ENCODE measurements at places on chromosomes 5 and 9.
A peak's percentile ranks its signal among the peaks of the same experiment; 100 is the strongest.

GRCh38 chr5:58868931-58869330 is 286.1 kb downstream of the RAB3C start:
- no peak for DNase-seq

GRCh38 chr5:106311230-106311915 is 1359.4 kb downstream of the EFNA5 start:
- DNase-seq = no peak

GRCh38 chr5:6827526-6828219 is 114.4 kb downstream of the TENT4A start:
- DNase-seq = peak; percentile 49

DNA sequence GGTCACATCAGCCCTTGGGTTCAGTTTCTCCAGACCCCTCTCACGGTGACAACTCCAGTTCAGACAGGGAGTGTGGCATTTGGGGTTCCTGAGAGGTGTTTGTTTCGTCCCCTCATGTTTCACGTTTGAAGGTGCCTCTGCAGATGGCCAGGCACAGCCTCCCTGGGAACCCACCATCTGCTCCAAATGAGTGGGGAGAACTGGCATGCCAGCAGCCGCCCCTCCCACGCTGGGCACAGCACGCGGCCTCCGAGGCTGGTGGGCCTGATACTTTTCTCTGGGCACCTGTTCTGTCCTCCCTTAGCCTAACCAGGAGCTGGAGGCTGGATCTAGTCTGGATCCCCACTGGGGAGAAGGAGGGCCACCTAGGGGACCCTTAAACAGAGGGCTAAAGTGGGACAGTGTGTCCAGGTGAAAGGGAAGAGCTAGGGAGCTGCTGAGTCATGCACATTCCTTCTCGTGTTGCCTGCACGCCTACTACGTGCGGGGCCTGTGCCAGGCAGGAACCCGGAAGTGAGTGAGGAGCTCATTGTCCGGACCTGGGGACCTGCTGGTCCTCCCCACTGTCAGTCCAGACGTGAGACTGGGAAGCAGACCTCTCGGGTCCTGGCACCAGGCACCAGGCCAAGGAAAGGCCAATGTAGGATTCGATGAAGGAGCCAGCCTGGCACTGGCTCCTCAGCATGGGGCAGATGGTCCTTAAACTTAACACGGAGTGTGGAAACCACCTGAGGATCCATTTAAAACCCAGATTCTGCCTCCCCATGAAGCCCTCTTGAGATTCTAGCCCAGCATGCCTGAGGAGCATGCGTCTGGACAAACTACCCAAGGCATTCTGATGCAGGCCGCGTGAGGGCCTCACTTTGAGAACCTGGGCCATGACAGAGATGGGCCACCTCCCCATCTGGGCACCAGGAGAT is 11.7 kb downstream of the DNM1 start:
- DNase-seq = no peak

- no peak for DNase-seq
These were observed 881.4 kb downstream of the DNAH5 start for GRCh38 chr5:13063088-13063487.

DNA sequence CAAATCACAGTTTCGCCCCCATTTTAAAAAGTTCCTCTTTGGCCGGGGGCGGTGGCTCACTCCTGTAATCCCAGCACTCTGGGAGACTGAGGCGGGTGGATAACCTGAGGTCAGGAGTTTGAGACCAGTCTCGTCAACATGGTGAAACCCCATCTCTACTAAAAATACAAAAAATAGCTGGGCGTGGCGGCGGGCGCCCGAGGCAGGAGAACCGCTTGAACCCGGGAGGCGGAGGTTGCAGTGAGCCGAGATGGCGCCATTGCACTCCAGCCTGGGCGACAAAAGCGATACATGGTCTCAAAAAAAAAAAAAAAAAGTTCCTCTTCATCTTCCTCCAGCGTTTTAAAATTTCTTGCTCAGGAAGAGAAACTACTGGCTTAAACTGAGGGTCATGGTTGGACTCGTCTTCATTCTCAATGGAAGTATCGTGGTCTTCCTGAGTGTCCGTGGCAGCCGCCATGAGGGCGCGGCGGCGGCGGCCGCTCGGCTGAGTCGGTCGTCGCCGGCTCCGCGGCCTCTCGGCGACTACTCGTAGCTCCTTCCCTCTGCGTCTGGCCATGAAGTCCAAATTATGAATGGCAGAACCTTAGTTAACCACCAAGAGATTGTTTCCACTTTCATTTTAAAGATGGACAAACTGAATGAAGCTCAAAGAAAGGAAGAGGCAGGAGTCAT is 92.1 kb upstream of the NR5A1 start:
- no peak for DNase-seq

DNA sequence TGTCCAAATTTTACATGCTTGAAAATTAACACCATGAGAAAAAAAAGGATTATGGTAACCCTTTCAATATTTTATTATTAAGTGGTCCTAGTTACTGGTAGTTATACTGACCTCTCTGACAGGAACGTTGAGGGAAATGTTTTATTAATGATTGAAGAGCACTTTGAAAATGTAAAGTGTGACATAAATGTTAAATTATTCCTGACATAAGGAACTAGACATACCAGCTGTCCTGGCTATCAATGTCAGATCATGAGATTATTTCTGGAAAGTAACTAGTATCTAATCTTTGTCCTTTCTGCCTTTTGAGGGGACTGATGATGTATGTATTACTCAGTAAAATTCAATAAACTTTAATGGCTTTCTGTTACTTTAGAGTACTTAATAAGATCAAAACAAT is 1538.5 kb upstream of the CDH6 start:
- no peak for DNase-seq

DNA sequence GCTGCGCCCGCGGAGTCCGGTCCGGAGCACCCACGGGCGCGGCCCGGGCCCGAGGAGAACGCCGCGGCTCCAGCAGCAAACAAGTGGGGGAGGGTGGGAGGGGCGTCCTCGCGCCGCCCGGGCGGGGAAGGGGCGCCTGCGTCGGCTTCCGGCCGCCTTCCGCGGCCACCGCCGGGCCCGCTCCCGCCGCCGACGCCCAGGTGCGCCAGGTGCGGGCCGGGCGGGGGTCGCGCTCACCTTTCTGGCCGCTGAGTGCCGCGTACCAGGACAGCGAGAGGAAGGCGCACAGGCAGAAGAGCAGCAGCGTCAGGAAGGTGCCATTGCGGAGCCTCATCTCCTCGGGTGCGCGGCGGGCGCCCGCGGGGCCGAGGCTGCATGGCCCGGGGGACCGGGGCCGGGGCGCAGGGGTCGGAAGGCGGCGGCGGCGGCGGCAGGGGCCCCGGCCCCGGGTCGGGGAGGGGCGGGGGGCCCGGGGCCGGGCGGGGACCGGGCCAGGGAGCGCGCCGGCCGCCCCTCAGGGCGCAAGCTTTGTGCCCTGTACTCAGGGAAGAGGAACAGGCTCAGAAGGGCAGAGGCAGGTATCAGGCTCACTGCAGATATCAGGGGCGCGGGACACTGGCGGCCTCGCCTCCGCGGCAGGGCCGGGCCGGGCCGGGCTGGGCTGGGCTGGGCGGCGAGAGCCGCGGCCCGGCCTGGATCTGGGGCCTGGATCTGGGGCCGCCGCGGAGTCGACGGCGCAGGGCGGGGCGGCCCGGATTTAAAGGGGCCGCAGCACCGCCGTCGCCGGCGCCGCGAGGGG is at the start of gene MGAT4B:
MGAT4B (minus strand) TSS at position 617 of the 799 bp plus-strand sequence; CDS start at position 334, 283 bp downstream.
- peak; percentile 73 for DNase-seq

- no peak for DNase-seq
These were observed 29.0 kb downstream of the ADRB2 start for GRCh38 chr5:148855249-148856008.

- peak; percentile 31 for DNase-seq
These were observed 40.4 kb upstream of the SYNPO start for GRCh38 chr5:150599917-150600511.

DNA sequence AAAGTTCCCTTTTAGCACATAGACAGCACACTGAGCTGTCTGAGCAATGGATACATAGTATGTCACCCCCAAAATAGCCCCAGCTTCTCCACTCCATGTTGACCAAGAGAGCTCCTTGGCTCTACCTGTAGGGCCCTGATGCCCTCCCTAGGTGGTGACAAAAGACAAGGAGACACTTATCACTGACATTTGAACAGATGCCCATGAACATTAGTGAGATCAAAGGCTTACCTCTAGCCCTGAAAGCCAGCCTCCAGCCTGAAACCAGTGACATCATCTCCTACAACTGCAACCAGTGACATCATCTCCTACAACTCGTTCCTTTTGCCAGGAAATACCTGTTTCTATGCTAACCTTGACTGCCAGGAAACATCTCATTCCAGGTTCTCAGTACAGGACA is 122.7 kb downstream of the FSTL4 start:
- DNase-seq = no peak

GRCh38 chr9:89808076-89808755 is 203.4 kb downstream of the GADD45G start:
- DNase-seq = no peak

DNA sequence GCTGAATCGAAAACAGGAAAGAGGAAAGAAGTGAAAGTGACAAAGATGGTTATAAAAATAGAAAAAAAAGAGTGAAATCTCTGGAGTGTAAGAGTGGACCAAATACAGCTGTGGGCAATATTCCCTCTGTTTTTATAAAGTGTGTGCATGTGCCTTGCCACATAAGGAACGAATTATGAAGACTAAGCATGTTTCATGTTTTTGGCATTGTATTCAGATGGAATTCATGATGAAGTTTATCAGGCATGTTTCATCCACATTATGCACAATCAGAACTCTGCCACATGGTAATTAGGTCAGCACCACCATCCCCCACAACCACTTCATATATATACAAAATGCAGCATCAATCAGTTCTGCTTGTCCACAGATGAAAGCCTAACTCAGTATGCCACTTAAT is 348.0 kb downstream of the ZNF608 start:
- DNase-seq = no peak

- DNase-seq = no peak
These were observed 47.2 kb downstream of the F2R start for GRCh38 chr5:76763136-76763535.

DNA sequence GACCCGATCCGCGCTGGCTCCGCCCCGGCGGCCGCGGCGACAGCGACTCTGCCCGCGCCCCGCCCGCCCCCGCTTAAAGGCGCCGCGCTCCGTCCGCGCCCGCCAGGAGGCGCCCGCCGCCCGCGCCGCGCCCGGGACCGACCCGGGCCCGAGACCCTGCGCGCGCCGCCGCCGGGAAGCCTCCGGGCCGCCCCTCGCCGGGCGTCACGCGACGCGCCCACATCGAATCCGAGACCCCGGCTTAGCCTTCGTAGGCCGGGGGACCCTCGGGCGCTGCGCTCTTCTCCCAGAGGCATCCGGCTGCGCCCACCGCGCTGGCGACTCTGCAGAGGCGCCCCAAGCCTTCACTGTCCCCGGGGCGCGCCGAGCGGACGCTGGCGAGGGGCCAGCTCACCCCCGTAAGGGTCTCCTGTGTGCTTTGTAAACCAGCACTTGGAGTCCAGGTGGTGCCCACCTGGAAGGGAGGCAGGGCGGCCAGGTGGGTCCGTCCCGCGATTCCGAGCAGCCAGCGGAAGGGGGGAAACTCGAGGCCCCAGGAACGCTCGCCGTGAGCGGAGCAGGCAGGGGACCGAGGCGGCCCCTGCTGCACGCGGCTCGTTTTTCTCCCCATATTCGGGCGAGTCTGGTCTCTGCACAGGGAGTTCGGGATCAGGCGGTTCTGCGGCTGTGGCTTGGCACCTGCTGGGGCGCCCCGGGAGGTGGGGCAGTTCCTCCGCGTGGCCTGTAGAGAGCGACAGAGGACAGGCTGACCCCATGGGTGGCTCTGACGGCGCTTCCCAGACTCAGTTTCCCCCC is 423 bp upstream of the ABCA2 start:
- peak; percentile 50 for DNase-seq

DNA sequence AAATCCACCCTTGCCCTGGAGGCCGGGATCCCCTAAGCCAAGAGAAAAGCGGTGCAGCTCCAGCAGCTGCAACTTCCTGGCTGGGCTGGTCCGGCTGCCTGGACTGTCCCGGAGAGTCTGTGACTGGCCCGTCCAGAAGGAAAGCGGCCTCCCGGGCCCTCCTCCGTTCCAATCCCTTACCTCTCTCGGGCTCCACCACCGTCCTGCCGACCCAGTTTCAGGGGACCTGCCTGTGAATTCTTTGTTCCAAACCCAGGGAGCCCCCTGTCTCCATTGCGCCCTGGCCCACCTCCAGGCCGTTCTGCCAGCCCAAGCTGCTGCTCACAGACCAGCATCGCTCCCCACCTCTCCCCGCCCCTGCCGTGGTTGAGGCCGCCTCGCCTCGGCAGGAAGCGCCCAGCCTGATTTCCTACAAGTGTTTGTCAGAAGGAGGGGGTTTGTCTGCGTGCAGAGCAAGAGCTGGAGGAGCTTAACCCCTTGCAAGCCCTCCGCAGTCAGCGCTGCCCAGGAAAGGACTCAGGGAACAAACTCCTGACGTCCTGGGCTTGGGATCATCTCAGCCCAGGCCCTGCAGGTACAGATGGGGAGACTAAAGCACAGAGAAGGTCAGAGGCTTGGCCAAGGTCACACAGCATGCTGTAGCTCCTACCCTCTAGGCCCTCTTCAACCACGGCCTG is at the start of gene AKNA:
AKNA (minus strand) TSS at position 303 of the 677 bp plus-strand sequence. CDS start 6,649 bp downstream, outside the sequence.
- no peak for DNase-seq

DNA sequence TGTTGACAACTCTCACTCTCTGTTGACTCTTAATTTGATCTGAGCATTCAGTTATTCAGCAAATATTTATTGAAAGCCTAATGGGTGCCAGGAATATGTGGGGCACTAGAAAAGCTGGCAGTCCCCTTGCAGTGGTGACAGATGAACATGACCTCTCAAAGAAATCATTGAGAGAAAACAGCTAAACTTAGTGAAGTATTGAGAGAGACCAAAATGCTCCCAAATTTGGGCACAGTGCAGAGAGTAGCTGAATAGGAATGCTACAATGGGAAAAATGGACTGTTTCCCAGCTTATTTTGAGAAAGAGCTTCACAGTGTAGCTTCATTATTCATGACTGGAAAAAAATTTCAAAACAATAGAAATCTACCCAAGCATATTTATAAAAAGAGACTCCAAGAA is 257.9 kb downstream of the SGCD start:
- no peak for DNase-seq

GRCh38 chr9:99030610-99031109 is 74.3 kb upstream of the TGFBR1 start:
- no peak for DNase-seq

GRCh38 chr9:123131993-123132392 is 98.5 kb downstream of the GPR21 start:
- no peak for DNase-seq

- no peak for DNase-seq
These were observed 70.3 kb downstream of the BARX1 start for GRCh38 chr9:93884808-93885207.

GRCh38 chr9:72312386-72312987 is 52.5 kb downstream of the ZFAND5 start:
- DNase-seq = peak; percentile 19

DNA sequence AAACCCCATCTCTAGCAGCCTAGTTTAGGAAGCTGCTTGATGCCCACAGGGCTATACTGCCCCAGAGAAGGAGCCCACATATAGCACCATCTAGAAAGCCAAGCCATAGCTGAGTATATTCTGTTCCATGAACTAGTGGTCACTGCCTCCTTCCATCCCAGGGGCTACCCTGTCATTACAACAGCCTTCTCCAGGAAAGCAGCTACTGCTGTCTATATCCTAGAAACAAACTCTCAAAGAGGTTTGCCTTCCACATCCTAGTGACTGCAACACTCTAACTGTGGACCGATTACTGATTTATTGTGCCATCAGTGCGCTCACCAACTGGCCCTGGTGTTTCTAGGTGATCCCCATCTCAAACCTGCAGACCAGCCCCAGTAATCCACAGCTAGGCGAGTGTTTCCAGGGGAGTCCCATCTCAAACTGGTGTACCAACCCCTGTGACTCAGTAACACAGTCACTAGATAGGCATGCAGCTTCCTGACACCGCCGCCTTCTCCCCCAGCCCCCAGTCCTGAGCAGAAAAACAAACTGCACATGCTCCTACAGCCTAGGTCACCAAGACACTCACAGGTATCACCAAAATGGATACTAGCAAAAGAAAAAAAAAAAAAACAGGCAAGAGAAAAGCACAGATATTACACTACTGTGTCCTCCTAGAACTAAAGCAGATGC is 14.8 kb downstream of the SPTLC1 start:
- no peak for DNase-seq
